ENCODE measurements at places on chromosomes 5 and 9.
A peak's percentile ranks its signal among the peaks of the same experiment; 100 is the strongest.

GRCh38 chr5:52759331-52759730 lies 28.4 kb upstream of the ITGA1 start:
- DNase-seq, result no peak

GRCh38 chr9:7370381-7370780 lies 429.2 kb downstream of the DMAC1 start:
- no peak for DNase-seq

GRCh38 chr9:84856181-84856632 lies 186.7 kb downstream of the NTRK2 start:
- no peak for DNase-seq

DNA sequence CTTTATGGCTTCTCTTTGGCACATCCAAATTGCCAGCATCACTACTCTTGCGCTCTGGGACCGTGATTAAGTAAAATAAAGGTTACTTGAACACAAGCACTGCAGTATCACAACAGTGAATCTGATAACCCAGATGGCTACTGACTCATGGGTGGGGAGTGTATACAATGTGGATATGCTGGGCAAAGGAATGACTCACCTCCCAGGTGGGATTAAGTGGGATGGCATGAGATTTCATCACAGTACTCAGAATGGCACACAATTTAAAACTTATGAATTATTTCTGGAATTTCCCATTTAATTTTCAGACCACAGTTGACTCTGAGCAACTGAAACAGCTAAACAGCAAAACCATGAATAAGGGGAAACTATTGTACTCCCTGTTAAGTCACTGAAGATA lies 4.3 kb downstream of the GFM2 start:
- no peak for DNase-seq

DNA sequence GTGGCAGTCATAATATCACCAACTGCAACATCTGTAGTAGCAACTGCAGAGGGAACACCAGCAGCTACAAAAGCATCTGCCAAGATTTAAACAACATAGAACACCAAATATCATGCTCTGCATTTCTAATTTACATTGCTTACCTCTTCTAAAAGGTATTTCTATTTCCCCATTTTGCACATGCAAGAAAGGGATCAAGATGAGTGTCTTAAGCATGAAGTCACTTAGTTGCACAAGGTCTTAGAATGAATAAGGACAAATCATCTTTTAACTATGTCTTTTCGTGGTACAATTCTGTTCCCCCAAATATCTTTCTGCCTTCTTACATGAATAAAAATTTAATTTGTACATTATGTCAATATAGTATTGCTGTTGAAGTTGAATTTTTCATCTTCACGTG lies 1746.4 kb downstream of the EFNA5 start:
- DNase-seq, result no peak

- DNase-seq, result no peak
Observed at GRCh38 chr5:80798166-80798565, 143.4 kb upstream of the DHFR start.

DNA sequence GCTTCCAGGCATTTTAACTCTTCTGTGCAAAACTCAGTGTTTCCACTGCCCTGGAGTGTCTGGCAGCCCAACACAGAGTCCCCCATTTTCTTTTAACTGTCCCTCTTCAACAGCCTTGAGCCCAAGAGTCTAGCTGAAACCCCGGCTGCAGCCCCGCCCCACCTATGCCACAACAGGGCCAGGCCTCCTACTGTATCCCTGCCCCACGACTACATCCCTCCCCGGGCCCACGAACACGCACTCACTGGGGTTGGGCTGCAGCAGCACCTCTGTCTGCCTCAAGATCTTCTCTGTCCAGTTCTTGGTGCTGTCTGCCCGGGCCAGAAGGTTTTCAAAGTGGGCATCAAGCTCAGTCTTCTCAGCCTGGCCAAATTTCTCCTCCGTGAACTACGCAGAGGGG lies 6.1 kb downstream of the SH3GLB2 start:
- no peak for DNase-seq

DNA sequence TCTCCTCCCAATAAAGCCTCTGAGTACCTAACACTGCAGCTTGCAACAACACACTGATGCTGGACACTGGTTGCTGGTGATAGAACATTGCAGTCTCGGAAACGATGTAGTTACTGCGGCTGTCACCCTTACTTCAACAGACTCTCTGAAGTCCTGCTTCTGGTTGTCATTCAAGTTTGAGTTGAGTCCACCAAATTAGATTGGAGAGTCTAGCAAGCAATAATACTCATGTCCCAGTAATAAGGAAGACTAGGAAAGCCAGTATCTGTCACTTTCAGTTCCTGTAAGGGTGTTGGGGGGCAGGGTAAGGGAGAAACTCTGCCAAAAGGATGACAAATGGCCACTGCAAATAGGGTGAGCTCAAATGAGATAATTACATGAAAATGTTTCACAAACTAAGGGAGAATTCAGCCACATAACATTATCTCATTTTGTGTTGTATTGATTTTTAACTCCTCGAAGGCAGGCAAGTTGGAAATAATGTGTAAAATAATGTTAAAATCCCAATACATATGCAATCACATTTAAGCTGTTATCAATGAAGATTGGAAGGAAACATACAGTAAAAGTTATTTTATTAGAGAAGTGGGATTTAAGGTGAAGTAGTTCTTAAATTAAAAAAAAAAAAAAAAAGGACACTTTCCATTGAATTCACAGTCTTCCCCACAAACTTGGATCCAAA lies 849 bp upstream of the IFT74 start:
- DNase-seq, result no peak

- no peak for DNase-seq
Observed at GRCh38 chr5:143752165-143752850, 59.7 kb upstream of the HMHB1 start.

GRCh38 chr5:55303238-55303690 lies 4.2 kb downstream of the DHX29 start:
- no peak for DNase-seq

DNA sequence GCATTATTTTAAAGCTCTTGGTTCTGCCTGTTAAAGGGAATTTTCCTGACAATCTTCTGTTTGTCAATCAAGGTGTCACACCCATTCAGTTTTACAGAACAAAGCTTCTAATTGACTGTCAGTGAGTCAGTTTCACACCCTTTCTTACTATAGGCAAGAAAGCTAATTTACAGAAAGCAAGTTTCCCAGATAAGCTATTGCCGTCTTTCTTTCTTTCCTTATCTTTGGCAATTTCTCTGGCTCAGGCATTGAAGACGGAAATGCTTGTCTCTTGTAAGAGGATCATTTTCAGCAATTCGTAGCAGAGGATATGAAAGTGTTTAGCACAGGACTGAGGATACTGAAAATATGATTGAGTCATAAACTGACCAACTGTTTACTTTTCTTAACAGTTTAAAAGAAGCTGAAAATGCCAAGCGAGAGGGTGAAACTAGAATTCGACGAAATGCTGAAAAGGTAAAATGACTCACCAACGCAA lies 27.0 kb downstream of the SPINK5 start:
- no peak for DNase-seq

- no peak for DNase-seq
Observed at GRCh38 chr5:98934546-98934945, 5.7 kb upstream of the CHD1 start.

DNA sequence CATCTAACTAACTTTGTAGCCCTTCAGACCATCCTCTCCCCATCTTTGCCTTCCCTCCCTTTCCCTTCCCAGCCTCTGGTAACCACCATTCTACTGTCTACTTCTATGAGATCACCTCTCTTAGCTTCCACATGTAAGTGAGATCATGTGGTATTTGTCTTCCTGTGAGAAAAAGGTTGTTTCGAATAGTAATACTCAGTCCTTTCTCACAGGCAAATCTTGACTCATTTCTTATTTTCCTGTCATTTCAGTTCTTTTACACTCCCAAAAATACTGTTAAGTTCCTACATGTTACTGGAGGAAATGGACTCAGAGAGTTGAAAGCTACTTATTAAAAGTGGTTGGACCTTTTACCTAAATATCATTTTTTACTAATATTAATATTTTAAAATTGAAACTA lies 82.1 kb downstream of the SLF1 start:
- no peak for DNase-seq

DNA sequence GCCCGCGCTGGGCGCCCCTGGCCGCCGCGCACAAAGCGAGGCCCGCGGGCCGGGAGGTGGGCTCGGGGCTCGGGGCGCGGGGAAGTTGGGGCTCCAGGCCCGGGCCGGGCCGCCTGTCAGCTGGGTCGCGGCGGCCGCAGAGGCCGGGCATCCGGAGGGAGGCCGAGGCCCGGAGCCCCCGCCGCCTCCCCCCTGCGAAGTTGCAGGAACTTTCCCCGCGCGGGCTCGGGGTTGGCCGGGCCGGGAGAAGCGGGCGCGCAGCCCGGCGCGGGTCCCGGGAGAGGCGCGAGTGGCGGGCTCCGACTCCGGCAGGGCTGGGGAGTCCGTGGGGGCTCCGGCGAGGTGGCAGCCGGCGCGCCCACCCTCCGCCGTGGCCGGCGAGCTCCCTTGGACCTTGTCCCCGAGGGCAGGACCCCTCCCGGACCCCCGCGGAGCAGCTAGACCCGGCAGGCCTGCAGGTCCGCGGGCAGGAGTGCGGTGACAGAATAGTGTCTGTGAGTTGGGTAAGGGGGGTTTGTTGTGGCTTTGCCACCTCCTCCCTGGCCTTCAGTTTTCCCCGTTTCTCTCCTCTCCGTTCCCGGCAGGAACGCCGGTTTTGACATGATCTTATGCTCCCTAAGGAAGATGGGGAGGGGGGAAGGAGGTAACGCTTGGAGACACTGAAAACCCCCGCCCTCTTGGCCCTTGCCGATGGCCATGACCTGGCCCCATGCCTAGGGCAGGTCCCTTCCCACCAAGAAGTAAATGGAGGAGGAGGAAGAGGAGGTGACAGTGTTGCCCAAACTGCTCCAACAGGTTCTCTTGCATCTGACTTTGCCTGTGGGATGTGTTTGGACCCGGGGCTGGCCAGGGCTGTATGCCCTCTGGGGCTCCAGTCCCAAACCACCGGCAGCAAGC lies 942 bp downstream of the PHF2 start:
- no peak for DNase-seq

DNA sequence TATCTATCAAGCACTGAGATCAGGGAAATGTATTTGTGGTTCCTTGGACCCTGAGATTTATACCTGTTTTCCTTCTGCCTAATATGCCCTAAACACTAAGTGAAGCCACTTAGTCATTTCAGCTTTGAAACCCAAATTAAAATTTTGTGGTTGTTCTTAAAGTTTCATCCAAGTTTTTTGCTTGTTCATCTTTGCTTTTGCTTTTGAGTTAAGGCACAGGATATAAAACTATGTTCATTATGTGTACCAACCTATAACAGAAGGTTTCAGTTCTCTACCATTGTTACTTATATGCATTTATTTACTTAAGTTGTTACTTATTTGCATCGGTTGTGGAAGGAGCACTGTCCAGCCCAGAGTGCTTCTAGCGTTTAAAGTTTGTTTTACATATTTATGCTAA lies 382.3 kb downstream of the PTPRD start:
- no peak for DNase-seq

GRCh38 chr5:113085880-113086409 lies 109.3 kb downstream of the DCP2 start:
- no peak for DNase-seq

DNA sequence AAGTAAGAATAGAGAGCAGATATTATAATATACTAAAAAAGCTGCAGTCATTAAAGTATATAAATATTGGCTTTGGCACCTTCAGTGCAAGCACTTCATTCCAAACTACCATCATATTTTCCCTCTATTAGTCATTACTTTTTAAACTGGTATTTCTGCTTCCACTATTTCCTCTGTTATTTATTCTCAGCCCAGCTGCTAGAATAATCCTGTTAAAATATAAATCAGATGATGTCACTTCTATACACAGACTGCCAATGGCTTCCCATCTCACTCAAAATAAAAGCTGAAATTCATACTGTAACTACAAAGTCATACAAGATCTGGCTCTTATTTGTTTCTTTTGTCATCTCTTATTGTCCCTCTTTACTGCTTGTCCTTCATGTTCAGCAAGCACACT lies 432.9 kb downstream of the TLE4 start:
- no peak for DNase-seq

GRCh38 chr5:65018763-65019162 lies 250.0 kb downstream of the CWC27 start:
- no peak for DNase-seq

- DNase-seq, result no peak
Observed at GRCh38 chr5:43371821-43372220, 40.4 kb downstream of the CCL28 start.

DNA sequence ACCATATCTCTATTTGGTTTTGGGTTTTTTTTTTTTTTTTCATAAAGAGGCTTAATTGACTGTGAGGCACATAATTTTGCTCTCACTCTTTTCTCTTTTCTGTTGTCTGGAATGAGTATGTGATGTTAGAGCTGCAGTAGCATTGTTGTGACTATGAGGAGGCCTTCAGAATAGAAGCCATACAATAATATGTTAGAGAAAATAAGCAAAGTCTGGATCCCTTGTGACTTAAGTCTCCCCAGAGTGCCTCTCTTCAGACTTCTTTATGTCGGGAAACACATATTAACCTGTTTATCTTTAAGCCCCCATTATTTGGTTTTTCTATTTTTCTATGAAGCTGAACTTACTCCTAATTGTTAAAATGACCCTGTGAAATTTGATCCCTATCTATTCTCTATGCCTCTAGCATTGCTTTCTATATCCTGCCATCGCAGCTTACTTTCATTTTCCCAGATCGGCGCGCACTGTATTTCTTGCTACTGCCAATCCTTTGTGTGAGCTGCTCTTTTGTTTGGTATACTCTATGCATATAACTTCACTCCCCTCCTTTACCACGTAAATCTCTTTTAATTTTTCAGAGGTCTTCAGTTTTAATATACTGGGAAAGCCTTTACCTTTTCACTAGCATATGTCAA lies 372.5 kb upstream of the KCNN2 start:
- DNase-seq, result no peak

GRCh38 chr5:163889369-163889768 lies 383.9 kb downstream of the MAT2B start:
- no peak for DNase-seq

GRCh38 chr5:177508837-177509236 lies 789 bp downstream of the DOK3 start:
- no peak for DNase-seq

- peak; percentile 53 for DNase-seq
Observed at GRCh38 chr5:76081811-76082771, 1.1 kb upstream of the SV2C start.

- no peak for DNase-seq
Observed at GRCh38 chr9:132474253-132474652, 64.2 kb downstream of the CFAP77 start.

GRCh38 chr9:114908104-114908622 lies 22.2 kb downstream of the TNFSF8 start:
- no peak for DNase-seq

DNA sequence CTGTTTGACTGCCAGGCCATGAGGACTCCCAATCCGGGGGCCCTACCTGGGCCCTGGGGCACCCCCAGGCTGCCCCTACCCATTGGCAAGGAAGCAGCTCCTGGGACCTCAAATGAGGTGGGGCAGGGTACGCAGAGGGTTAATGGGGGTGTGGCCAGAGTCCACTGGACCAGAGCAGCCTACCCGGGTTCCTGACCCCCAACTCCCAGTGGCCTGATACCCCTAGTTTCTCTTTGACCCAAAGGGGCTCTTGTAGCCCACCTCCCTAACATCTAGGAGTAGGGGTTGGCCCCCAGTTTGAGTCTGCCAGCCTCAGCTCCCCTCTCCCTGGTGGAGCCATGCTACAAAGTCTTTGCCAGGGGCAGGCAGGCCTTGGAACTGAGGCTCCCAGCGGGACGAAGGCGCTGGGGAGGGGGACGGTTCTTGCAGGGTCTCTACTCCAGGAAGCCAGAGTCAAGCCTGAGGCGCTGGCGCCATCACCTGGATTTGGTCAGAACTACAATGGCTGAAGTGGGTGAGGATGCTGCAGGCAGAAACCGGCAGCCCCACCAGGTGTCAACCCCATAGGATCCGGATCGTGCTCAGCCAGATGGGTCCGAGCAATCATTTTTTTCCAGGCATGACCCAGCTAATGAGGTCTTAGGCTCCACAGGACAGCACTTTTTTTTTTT lies 8.4 kb upstream of the CERCAM start:
- DNase-seq, result peak; percentile 36
